Left ventricle myocardium inferior (tissue), 1 donor: ENCODE measurements at places on chromosomes 2 and 18.

DNA sequence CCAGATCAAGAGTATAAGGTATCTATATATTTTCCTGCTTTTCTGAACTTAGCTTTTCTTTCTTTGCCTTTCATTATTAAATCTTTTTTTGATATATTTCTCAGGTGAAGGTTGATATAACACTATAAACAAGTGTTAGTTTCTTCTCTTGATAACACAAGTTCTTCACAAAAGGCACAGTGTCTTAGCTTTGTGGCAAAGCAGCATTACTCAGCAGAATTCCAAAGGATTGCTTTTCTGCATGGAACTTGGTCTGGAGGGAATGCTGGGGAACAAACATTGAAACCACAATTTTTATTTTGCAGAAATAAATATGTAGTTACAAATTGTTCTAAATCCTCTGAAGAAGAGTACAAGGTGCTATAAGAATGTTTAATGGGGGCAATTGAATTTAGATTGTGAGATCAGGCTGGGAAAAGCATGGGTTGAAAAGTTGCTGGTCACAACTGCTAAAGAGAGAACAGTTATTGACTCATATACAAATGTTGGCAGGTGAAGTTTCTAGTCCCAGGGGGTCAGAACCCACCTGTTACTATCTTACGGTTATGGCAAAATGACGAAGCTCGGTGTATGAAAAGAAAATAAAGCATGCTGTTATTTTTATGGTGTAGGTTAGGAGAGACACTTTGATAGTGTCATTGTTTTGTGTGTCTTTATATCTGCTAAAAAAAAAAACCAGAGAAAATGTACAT is 68.2 kb downstream of the UBR3 start:
- no peak for DNase-seq

GRCh38 chr2:101500860-101501259 is 25.9 kb upstream of the RFX8 start:
- DNase-seq = no peak

DNA sequence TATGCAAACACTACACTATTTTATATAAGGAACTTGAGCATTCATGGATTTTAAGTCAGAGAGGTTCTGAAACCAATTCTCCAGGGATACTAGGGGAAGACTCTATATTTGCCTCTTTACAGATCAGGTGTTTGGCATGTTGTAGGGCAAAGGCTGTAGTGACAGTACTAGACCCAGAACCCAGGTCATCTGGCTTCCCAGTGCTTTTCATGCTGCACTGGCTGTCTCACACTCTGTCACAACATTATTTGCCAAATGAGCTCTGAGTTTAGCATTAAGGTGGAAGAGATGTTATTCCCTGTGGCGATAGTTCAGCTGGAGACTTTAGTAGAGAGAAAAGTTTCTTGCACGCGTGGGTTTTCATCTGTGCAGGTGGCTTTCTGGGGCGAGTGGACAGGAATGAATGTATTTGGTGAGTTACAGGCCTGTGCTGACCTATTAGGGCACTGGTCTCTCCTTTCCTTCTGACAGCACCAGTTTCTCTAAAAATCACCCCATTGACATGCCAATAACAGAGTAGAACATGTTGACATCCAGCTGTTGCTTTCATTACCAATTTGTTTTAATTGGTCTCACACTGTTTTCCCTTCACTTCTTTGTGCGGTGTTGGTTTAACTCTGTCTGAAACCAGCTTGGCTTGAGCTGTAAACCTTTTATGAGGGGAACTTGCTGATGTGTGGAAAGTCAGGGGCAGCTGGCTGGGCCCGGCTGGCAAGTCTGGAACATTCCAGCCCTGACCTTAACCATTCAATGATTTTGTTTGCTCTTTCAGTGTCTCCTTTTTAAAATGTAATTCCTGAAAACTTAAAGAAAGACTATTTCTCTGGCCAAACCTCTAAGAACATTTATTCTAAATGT is 643.0 kb upstream of the FAM98A start:
- DNase-seq = no peak

GRCh38 chr2:181627545-181627944 is 29.4 kb downstream of the CERKL start:
- DNase-seq = no peak

- DNase-seq = no peak
Measured at GRCh38 chr2:167875529-167875928, 371.9 kb downstream of the STK39 start.

DNA sequence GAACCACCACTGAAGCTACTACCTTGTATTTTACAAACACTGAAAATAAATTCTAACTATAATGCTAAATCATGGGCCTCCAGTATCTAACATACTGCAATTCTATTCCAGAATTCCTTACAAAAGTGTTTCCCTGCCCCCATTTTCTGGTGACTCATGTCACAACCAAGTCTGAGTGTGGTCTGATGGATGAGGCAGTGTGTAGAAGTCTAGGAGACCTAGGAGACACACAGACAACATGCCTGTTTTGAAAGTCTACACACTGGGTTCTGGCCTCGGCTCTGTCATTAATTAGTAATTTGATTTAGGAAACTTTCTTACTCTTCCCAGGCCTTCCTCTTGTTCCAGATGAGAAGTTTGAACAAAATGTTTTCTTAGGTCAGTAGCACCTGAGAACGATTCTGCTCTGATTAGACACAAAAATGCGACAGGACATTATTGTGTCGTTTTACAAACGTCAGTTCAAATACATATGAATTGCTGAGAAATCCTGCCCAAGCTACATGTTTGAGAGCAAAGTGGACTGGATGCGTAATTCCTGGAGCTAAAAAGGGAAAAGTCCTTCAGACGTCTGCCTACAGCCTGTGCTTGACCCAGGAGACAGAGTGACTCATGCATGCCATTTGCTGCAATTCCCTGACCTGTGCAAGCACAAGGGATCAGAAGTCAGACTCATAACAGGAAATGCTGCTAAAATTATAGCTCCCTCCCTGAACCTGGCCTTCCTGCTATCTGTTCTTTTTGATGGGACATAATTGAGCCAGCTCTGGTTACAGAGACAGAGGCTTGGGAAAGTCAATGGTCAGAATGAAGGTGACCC is 494.4 kb downstream of the SOX11 start:
- DNase-seq = peak; percentile 17

GRCh38 chr2:225173909-225174308 is 131.6 kb upstream of the DOCK10 start:
- DNase-seq = no peak

- no peak for DNase-seq
Measured at GRCh38 chr2:186695081-186695756, 1.4 kb downstream of the FAM171B start.

DNA sequence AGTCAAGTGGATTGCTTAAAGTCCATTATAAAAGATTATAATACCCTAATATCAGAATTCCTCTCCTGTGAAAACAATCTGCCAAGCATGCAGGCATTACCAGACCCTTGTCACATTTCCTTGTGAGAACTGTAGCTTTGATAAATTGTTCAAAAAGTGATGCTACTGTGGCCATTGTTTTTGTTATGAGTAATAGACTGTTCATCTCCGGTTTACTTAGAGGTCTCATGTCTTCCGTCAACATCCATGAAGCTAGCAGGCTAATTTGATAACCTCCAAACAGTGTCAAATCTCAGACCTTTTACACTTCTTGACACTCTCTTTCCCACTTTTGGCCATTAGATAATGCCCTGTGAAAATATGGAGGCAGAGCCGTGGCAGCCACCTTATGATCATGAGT is 342.7 kb downstream of the CPS1 start:
- no peak for DNase-seq

GRCh38 chr2:62000538-62000937 is 95.1 kb downstream of the COMMD1 start:
- no peak for DNase-seq

DNA sequence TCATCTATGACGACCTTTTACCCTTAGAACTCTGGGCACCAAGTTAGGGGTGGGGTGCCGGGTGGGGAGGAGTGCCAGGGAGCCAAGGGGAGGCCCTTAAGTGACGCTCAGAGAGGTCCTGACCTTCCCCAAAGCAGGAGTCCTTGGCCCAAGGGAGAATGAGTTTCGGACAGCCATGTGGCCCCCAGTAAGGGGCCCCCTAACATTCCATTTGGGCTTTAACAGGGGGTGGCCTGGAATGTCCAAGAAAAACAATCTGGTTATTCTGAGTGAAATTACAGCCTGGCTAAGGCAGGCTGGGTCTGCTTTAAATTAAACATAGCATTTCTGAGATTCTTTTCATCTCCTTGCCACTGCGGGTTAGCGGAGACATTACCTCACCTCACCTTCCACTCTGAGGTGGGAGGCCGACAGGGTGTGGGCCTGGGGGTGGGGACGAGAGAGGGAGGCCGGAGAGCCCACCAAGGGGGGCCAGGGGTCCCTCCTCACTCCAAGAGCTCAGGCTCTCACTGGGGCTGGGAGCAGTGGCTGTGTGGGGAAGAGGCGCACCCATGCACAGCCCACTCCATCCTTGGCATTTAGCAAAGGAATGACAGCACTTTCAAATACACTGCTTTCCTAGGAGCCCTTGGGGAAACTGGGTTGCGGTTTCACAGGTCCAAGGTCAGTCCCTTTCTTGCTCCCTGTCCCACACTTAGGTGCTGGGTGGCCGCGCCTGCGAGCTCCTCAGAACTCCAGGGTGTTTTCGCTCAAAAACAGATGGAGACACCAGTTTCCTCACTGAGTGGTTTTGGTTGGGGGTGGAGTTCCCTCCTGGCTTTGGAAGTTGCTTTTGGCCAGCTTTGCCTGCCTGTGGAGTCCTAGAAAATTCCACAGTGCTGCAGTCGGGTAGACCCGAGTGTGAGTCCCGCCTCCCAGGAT is 107.4 kb downstream of the POLR1A start:
- DNase-seq = peak; percentile 45

DNA sequence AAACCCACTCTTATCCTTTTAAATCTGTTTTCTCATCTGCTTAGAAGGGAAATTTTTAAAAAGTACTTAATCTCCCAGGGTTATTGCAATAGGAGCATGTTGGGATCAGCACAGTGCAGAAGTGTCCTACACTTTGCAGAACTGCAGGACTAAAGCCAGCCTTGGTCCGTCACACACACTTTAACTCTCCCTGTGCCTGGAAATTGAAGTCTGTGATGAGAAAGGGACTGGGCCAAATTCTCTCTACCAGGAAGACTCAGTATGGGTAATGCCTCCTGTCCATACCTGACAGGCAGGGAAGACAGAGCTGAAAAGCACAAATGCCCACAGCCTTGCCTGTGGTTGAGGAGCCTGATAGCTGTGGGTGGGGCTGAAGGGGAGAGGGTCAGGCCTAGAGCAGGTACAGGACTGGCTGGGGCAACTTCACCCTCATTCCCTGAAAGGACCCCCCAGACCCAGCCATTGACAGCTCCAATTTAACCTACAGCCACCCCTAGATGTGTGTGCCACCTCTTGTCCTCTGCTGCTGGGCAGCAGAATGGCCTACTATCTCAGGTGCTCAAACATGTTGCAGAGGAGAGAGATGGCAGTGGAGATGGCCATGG is 377.2 kb upstream of the KLHL29 start:
- DNase-seq = no peak

DNA sequence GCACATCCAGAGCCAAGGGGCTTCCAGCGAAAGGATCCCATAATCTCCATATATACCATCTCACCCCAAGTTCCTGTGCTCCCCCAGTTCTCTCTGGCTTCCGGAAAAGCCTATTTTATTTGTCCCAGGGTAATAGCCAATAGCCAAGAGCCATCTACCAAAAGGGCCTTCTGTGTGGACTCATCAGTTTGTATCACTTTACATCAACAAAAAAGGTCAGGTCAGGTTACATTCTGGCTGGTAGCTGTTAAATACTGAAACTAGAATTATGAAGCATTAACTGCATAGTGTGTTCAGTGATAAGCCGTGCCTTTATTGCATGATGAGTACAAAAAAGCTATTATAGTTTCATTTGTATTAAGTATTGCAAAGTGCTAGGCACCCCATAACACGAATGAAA is 223.7 kb downstream of the IRS1 start:
- no peak for DNase-seq

DNA sequence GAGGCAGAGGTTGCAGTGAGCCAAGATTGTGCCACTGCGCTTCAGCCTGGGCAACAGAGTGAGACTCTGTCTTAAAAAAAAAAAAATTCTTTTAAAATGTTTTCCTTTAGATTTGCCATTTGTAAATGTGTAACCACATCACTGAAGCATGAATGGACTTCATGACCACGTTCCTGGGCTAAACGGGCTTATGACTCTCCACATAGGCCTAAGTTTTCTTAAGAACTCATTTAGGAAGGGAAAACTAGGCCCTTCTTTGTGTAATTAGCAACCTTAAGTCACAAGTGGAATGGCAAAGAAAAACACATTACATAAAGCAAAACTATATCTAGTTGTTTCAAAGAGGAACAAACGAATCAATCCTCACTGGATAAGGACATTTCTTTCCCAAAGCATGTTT is 99.5 kb downstream of the MEIS1 start:
- DNase-seq = no peak

GRCh38 chr18:11850821-11851145 is 430 bp upstream of the CHMP1B start:
- no peak for DNase-seq
